ENCODE measurements at places on chromosomes 5 and 9.

DNA sequence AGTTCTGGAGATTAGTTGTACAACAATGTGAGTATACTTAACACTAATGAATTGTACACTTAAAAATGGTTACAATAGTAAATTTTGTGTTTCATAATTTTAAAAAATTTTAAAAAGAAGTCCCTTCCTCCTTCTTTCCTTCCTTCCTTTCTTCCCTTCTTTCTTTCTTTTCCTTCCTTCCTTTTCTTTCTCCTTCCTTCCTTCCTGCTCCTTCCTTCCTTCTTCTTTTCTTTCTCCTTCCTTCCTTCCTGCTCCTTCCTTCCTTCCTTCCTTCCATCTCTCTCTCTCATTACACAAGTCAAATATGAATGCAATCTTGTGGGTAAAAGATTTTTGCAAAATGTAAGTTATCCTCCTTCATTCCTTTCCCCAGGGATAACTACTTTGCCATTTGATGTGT, 97.1 kb upstream of the TBCA start:
- DNase-seq = no peak

GRCh38 chr9:31629292-31629691, 755.2 kb upstream of the ACO1 start:
- no peak for DNase-seq

- no peak for DNase-seq
These were observed 11.3 kb downstream of the RALGPS1 start for GRCh38 chr9:126925876-126926275.

DNA sequence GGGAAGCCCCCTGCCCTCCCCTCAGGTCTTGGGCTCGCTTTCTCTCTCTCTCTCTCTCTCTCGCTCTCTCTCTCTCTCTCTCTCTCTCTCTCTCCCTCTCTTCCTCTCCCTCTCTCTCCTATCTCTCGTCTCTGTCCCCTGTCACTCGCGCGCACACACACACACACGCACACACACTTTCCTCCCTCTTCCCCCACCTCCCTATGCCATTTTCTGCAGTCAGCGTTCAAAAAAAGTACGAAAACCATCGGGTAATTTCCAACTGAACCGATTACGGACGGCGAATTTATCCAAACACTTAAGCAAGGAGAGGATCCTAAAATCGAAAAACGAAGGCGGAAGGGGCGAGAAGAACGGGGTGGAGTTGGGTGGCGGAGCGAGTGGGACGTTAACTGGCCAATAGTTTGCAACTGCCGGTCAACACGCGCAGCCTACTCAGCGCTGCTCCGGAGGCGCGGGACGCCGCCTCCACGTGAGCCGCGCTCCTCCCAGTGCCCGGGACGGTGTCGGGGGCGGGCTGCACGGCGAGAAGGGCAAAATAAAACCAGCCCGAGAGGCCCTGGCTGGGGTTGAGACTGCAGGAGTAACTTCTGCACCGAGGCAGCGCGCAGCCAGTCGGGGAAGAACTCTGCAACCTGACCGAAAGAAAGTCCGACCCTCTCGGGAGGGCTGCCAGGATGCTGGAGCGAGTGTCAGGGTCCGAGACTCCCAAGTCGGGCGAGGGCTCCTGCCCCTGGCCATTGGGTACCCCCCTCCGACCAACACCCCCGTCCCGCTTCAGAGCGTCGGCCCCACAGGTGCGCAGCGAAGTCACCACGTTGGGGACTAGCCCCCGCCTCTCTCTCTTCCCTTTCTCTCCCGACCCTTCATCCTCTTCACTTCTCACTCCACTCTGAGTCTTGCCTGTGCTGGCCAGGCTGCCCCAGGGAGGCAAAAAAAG, 24.9 kb upstream of the ELAVL2 start:
- DNase-seq = no peak

DNA sequence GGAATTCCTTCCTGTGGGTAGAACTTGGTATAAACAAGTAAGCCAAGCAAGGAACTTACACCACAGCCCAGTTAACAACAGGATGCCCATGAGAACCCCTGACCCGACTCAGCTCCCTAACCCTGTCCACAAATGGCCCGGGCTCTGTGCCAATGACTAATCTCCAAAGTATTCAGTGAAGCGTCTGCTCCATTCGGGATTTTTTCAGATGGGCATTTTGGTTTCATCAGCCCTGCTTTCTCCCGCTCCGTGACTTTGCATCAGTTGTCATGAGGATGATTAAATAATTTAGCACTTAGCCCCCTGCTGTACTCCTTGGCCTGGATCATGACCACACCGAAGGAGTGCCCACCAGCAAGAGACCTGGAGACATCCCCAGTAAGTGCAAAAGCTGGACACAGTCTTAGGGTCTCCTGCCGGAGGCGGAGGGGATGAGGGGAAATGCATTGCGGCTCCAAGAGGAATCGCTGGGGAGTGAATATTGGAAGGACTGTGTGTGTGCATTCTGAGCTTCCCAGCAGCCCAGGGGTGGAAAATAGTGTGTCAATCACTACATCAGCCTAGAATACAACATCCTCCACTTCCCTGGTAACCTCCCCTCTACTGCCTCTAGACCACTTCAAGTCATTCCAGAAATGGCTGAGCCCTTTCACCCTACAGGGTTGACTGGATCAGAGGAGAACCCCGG, 41.4 kb upstream of the DNAH5 start:
- DNase-seq = no peak

DNA sequence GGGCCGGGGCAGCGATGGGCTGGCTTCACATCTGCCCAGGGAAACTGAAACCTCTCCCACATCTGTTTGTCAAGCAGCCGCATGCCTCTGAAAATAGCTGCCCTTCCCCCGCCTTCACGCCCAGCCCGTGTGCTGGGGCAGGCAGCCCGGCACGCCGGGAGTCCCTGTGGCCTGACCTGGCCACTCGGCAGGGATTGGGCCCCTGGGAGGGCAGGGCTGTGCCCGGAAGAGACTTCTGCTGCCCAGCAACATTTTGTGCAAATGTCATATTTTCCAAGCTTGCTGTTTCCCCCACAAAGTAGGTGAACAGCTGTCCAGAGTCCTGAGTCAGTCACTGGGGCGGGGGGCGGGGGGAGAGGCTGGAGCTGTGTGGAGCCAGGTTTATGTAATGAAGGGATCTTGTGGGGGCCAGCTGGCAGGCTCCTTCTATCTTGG, 8.2 kb downstream of the COL27A1 start:
- DNase-seq = peak; percentile 36

GRCh38 chr9:5452286-5452609, 1.9 kb downstream of the CD274 start:
- DNase-seq = no peak
